ENCODE measurements at places on chromosomes 13 and 19. TPM values are rescaled to one million over a fixed set of nuclear protein-coding genes. Genes with fewer than 3 reads are reported as not detected.

- H3K27me3 ChIP-seq = peaks cover 2% of the 10 kb centered on the region
- no peak for DNase-seq
- no peaks in the 10 kb centered on the region for H3K36me3 ChIP-seq
- H3K4me1 ChIP-seq = peaks cover 3% of the 10 kb centered on the region
These were observed 21.9 kb upstream of the KCTD15 start for GRCh38 chr19:33774751-33775150.

GRCh38 chr19:11657307-11657706 is 60.0 kb downstream of the ZNF627 start:
- H3K4me3 ChIP-seq = no peak overlapping the region
- H3K36me3 ChIP-seq = no peaks in the 10 kb centered on the region
- no peaks in the 10 kb centered on the region for H3K27me3 ChIP-seq
- no peaks in the 10 kb centered on the region for H3K4me1 ChIP-seq
- DNase-seq = no peak

GRCh38 chr19:44879309-44880065 is 11.6 kb upstream of the TOMM40 start:
- no peaks in the 10 kb centered on the region for H3K27me3 ChIP-seq
- H3K27ac ChIP-seq = no peak overlapping the region
- DNase-seq = no peak
- peaks cover 33% of the 10 kb centered on the region for H3K4me1 ChIP-seq
- H3K36me3 ChIP-seq = peaks cover 15% of the 10 kb centered on the region

GRCh38 chr13:98334620-98335205 is 157.6 kb upstream of the RNF113B start:
- no peak overlapping the region for H3K27ac ChIP-seq
- no peaks in the 10 kb centered on the region for H3K27me3 ChIP-seq
- H3K4me1 ChIP-seq = no peaks in the 10 kb centered on the region
- H3K36me3 ChIP-seq = no peaks in the 10 kb centered on the region

DNA sequence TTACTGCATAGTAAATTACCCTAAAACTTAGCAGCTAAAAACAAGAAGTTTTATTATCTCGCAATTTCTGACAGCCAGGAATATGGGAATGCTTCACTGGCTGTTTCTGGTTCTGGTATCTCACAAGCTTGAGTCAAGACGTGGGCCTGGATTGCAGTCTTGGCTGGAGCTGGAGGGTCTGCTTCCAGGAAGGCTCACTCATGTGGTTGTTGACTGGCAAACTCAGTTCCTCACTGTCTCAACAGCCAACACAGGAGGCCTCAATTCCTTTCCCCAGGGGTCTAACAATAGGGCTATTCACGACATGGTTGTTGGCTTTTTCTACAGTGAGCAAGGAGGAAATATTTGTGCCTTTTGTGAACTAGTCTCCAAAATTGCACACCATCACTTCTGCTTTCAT is 146.3 kb downstream of the GPC5 start:
- H3K36me3 ChIP-seq = no peaks in the 10 kb centered on the region
- H3K4me3 ChIP-seq = no peak overlapping the region
- no peaks in the 10 kb centered on the region for H3K4me1 ChIP-seq

DNA sequence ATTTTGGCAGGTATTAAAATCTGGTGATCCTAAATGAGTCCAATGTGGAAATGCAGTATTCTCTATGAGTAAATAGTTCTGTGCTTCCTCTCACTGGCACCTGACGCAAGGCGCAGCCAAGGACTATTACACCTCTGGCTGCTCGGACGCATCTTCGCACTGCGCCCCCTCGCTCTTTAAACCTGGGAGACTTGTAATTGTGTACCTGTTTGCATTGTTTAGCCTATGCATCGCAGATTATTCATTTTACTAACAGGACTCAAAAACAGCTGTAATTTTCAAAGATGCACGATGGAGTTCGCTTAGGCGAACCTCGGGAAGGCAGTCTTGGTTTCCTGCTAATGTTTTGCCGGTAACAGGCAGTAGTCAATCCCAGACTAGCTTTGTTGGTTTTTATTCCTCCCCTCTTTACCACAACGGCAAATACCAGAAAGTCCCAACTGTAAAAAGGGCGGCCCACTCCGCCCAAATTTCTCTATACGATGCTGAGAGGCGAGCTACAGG is 113.2 kb downstream of the KCNRG start:
- H3K27me3 ChIP-seq = peaks cover 55% of the 10 kb centered on the region
- H3K4me1 ChIP-seq = peaks cover 36% of the 10 kb centered on the region
- no peak overlapping the region for H3K4me3 ChIP-seq
- no peak overlapping the region for H3K27ac ChIP-seq

GRCh38 chr19:9671655-9672054 is 3.2 kb downstream of the ZNF562 start:
- H3K27me3 ChIP-seq = no peaks in the 10 kb centered on the region
- DNase-seq = no peak
- H3K4me3 ChIP-seq = no peak overlapping the region
- no peaks in the 10 kb centered on the region for H3K36me3 ChIP-seq

- H3K4me3 ChIP-seq = no peak overlapping the region
- H3K36me3 ChIP-seq = no peaks in the 10 kb centered on the region
- H3K27me3 ChIP-seq = no peaks in the 10 kb centered on the region
These were observed 10.8 kb downstream of the GPR183 start for GRCh38 chr13:99296398-99296797.

GRCh38 chr19:53461866-53462265 is 5.7 kb upstream of the ZNF813 start:
- no peak for DNase-seq
- no peaks in the 10 kb centered on the region for H3K27me3 ChIP-seq
- H3K27ac ChIP-seq = no peak overlapping the region
- H3K36me3 ChIP-seq = no peaks in the 10 kb centered on the region

DNA sequence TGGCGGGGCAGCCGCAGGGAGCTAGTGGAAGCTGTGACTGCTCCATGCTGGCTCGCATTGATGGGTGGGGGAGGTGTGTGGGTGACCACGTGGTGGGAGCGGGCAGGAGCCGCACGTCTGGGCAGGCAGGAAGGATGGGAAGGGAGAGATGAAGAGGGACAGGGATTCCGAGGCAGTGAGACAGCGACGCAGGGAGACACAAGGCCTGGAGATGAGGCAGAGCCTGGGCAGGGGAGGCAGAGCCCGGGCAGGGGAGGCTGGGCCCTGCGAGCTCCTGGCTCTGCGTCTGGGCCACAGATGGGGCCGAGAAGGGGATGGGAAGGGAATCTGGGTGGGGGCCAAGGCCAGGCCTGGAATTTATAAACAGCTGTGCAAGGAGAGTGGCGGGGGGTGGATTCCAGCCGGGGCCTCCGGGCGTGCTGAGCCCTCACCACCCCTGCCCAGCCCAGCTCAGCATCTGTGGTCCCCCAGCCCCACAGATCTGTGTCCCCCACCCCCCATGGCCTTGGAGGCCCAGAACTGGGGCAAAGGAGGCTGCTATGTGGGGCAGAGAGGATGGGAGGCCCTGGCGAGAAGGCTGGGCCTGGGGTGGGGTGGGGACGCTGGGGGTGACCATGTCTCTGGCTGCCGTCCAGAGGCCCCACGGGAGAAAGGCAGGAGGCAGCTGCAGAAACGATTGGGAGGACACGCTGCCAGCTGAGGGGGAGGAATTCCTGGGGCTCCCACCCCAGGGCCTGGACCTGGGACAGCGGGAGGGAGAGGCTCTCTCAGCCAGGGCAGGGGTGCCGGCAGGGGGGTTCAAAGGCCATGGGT is 6.0 kb downstream of the EHD2 start:
- peaks cover 12% of the 10 kb centered on the region for H3K36me3 ChIP-seq
- no peaks in the 10 kb centered on the region for H3K27me3 ChIP-seq
- H3K27ac ChIP-seq = peak overlapping the region; percentile 87
- peaks cover 44% of the 10 kb centered on the region for H3K4me1 ChIP-seq
- H3K4me3 ChIP-seq = peak overlapping the region; percentile 6
- DNase-seq = peak; percentile 96

DNA sequence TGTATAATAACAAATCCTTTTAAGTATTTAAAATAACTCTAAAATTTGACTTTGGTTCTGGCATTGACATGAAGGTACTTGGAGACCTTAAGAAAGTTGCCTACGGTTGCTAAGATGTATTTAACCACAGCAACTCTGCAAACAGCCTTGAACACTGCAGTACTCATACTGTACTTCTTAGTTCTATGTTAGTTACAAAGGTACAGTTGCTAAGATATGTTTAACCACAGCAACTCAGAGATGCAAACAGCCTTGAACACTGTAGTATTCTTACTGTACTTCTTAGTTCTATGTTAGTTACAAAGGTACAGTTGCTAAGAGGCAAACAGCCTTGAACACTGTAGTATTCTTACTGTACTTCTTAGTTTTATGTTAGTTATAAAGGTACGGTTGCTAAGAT is 268.3 kb upstream of the MIR17HG start:
- H3K4me1 ChIP-seq = no peaks in the 10 kb centered on the region
- H3K27me3 ChIP-seq = no peaks in the 10 kb centered on the region
- H3K36me3 ChIP-seq = no peaks in the 10 kb centered on the region
- no peak overlapping the region for H3K27ac ChIP-seq

GRCh38 chr19:35332817-35333216 is 3.8 kb downstream of the CD22 start:
- no peak overlapping the region for H3K4me3 ChIP-seq
- no peaks in the 10 kb centered on the region for H3K27me3 ChIP-seq
- H3K27ac ChIP-seq = no peak overlapping the region
- no peak for DNase-seq
- no peaks in the 10 kb centered on the region for H3K36me3 ChIP-seq

DNA sequence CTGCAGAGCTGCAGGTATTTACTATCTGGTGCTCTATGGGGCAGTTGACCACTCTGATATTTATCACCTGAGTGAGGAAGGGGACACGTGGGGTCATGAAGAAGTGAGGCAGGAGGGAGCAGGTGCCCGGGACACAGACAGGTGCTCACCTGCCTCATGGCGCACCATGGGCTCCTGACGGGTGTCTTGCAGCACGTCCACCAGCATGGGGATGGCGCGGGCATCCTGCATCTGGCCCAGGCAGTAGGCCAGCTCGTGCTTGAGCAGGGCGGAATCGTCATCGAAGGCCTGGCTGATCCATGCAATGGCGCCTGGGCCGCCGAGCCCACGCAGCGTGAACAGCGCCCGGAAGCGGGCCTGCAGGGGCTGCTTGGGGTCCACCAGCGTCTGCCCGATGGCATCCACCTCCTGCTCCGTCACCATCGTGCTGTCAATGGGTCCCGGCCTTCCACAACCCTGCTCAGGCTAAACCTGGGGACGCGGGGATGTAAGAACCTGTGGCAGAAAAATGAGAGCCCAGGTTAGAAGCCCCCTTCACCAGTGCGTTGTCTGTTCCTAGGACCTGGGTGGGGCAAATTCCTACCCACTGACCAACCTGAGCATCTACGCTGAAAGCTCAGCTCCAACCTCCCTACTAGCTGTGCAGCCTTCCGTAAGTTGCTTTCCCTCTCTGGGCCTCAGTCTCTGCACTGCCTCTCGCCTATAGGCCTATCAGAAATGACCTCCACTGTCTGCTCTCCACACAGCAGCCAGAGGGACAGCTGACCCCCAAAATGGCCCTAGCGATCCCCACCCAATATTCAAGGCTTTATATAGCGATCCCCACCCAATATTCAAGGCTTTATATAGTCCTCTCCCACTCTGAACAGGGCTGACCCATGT is 3.8 kb downstream of the DOHH start:
- no peak for DNase-seq
- H3K27me3 ChIP-seq = no peaks in the 10 kb centered on the region
- peaks cover 6% of the 10 kb centered on the region for H3K36me3 ChIP-seq
- no peak overlapping the region for H3K4me3 ChIP-seq

DNA sequence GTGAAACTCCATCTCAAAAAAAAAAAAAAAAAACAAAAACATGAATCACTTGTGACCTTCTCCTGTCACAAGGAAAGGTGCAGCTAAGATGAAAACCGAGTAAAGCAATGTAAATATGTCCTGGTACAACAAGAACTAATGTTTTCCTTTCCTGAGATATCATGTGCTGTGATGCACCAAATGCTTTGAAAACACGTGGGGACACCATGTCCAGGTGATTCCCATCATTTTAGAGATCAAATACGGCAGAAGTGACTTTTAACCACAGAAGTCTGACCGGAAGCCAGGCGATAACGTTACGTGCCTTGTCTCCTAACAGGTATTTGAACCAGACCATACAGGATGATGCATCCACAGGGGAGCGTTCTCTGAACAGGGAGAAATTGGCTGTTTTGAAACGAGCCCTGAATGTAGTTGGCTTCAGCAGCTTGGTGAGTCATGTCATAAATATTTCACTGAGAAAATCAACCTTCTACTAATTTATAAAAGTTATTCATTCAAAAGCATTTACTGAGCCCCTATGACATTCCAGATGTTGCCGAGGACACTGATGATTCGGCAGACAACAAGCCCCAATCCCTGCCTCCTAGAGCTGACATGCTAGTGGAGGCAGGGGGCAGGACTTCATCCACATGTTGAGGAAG is 328.1 kb downstream of the MYO16 start:
- peaks cover 8% of the 10 kb centered on the region for H3K4me1 ChIP-seq
- peak overlapping the region; percentile 35 for H3K4me3 ChIP-seq
- peak; percentile 83 for DNase-seq
- no peaks in the 10 kb centered on the region for H3K36me3 ChIP-seq
- H3K27ac ChIP-seq = peak overlapping the region; percentile 59
- no peaks in the 10 kb centered on the region for H3K27me3 ChIP-seq

- DNase-seq = no peak
- H3K4me3 ChIP-seq = no peak overlapping the region
- H3K27ac ChIP-seq = no peak overlapping the region
- H3K27me3 ChIP-seq = no peaks in the 10 kb centered on the region
- H3K36me3 ChIP-seq = no peaks in the 10 kb centered on the region
These were observed 612.1 kb upstream of the KLHL1 start for GRCh38 chr13:70720386-70720785.

GRCh38 chr19:40519352-40520322 is 52.8 kb downstream of the SPTBN4 start:
- H3K36me3 ChIP-seq = no peaks in the 10 kb centered on the region
- peak; percentile 14 for DNase-seq
- no peak overlapping the region for H3K4me3 ChIP-seq
- no peaks in the 10 kb centered on the region for H3K4me1 ChIP-seq
- no peak overlapping the region for H3K27ac ChIP-seq

- no peaks in the 10 kb centered on the region for H3K36me3 ChIP-seq
- no peaks in the 10 kb centered on the region for H3K27me3 ChIP-seq
- no peaks in the 10 kb centered on the region for H3K4me1 ChIP-seq
- peak; percentile 36 for DNase-seq
These were observed 869.4 kb downstream of the PCDH17 start for GRCh38 chr13:58500938-58501337.

GRCh38 chr13:99813336-99814095 is 158.1 kb downstream of the ZIC5 start:
- DNase-seq = no peak
- no peak overlapping the region for H3K27ac ChIP-seq
- H3K4me3 ChIP-seq = no peak overlapping the region
- H3K27me3 ChIP-seq = no peaks in the 10 kb centered on the region
- no peaks in the 10 kb centered on the region for H3K36me3 ChIP-seq

GRCh38 chr13:88701551-88701950 is 1030.4 kb downstream of the SLITRK5 start:
- DNase-seq = no peak
- H3K4me1 ChIP-seq = no peaks in the 10 kb centered on the region
- H3K36me3 ChIP-seq = no peaks in the 10 kb centered on the region

- no peak for DNase-seq
- H3K27me3 ChIP-seq = no peaks in the 10 kb centered on the region
- H3K4me1 ChIP-seq = peaks cover 5% of the 10 kb centered on the region
- no peak overlapping the region for H3K27ac ChIP-seq
- no peaks in the 10 kb centered on the region for H3K36me3 ChIP-seq
These were observed 10.5 kb downstream of the TNFRSF19 start for GRCh38 chr13:23580684-23581060.

The CD22 gene
- not detected for total RNA-seq

The OR1M1 gene
- not detected for total RNA-seq

The PSPN gene
- total RNA-seq = 3.0 TPM

The CDX2 gene
- not detected for total RNA-seq

The KLF1 gene
- not detected for total RNA-seq

The CLEC11A gene
- not detected for total RNA-seq

The ZNF570 gene
- total RNA-seq = 6.5 TPM

The IL12RB1 gene
- total RNA-seq = 0.07 TPM

The FXYD3 gene
- total RNA-seq = not detected

The ZNF574 gene
- total RNA-seq = 20.0 TPM

The SIGLEC11 gene
- not detected for total RNA-seq

The PCDH9 gene
- total RNA-seq = 10.4 TPM
